ENCODE measurements at places on chromosomes 1 and 21. TPM values are rescaled to one million over a fixed set of nuclear protein-coding genes. Genes with fewer than 3 reads are reported as not detected.

DNA sequence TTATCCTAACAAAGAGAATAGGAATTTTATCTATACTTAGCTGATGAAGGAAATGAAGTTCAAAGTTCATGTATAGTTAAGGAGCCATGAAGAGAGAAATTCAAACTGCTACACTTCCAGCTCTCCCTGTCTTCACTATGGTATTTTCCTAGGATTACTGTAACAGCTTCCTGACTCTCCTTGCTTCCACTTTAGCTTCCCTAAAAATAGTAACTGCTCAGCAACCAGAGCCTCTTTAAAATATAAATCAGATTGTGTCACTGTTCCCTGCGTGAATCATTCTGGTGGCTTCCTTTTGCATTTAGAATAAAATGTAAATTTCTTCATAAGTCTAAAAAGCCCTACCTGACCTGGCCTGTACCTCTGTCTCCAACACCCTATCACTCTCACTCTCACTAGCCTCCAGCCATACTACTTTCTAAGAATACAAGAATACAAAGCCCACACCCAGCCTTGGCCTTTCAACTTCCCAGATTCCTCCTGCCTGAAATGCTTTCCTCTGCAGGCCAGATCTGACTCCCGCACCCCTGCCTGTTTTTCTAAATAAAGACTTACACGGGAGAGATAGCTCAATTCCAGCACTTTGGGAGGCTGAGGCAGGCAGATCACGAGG is 30.5 kb downstream of the OR10J1 start:
- no peak for DNase-seq

DNA sequence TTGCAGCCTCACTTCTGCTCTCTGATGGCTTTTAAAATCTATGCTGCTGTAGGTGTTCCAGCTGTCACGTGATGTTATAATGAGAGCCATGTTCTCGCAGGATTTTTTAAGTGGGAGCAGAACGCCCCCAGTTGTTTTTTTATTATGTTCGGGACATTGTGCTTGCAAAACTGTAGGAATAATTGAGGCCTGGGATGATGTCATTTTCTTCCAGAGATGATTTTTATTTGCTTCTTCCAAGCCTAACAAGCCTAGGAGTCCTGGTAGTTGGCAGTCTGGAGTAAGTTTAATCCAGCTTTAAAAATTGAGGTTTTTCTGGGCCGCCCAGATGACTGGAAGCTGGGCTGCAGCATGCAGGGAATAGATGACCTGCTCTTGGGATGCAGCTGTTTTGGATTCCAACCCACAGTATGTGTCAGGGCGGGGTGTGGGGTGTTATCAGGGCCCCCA is 34.6 kb upstream of the CHIT1 start:
- DNase-seq, result no peak

TRABD2B gene
- 1.2 TPM for total RNA-seq

C1QB gene
- 707 TPM for total RNA-seq

DNA sequence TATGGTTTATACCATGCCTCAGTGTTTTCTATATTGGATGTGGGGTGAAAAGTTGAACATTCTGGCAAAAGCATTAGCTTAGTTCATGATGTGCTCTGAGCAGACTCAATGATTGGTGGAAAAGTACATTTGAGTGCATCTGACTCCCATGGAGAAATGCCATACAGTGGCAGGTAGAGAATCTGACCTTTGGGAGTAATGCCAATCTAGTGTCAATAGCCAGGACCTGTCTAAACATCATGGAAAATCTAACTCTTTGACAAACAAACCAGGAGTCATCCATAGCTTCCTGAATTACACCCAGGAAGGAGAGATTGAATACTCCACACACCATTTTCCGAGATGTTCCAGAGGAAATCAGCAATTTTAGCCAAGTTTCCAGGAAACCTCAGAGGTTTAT is 51.0 kb downstream of the XCL1 start:
- DNase-seq, result no peak

CACNA1S gene
- 0.55 TPM for total RNA-seq

DNA sequence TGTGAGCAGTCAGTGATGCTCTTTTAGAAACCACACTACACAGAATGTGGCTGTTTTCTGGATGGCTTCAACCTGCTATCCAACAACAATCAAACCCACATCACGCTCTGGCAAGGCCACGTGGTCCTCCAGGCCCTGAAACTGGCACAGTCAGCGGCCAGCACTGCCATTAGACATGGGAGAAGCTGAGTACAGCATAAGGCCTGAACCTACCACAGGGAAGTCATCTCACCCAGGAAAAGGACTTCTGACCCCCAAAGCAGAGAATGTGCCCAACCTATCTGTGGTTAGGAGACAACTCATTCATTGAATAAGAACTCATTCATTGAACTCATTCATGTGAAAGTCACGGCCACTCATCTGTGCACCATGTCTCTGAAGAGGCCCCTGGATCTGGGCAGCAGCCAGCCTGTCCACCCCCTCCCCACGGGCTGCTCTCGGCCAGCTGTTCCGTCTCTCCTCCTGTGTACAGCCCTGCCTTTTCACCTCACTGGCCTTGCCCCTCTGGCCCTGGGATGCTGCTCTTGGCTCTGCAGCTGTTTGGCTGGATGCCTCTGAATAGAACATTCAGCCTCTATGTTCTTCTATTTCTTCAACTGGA is 41.1 kb downstream of the C1orf198 start:
- no peak for DNase-seq

- no peak for DNase-seq
These were observed 23.7 kb upstream of the AXDND1 start for GRCh38 chr1:179341943-179342547.

- DNase-seq, result no peak
These were observed 163.0 kb downstream of the ASTN1 start for GRCh38 chr1:177001556-177001955.

IGSF9 gene
- total RNA-seq, result 2.2 TPM

GRCh38 chr1:89274411-89274857 is 1.8 kb upstream of the GBP5 start:
- no peak for DNase-seq

FHL3 gene
- 22.4 TPM for total RNA-seq

SYT11 gene
- total RNA-seq, result 8.9 TPM

DNA sequence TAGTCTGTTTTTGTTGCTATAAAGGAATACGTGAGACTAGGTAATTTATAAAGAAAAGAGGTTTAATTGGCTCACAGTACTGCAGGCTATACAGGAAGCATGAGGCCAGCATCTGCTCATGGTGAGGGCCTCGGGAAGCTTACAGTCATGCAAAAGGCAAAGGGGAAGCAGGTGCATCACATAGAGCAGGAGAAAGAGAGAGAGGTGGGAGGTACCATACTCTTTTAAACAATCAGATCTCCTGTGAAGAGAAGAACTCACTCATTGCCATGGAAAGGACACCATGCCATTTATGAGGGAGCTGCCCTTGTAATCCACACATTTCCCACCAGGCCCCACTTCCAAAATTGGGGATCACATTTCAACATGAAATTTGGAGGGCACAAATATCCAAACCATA is 12.7 kb downstream of the PPP1R12B start:
- DNase-seq, result no peak

DNA sequence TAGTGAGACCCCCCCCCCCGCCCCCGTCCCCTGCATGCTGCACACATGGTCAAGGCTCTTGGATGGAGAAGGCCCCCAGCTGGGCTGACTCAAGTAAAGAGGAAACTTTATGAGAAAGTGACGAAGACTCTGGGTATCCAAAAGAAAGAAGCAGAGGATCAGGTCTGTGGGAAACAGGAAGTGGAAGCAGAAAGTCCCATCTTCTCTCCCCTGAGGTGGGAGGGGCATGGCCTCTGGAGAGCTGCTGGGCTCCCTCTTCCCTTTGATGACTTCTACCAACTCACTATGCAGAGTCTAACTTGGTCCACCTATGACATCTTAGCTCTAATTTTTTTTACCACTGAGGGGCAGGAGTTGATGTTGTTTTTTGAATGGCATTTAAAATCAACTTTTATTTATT is 42.7 kb upstream of the LIN9 start:
- no peak for DNase-seq

KRTAP12-2 gene
- total RNA-seq, result not detected

DNA sequence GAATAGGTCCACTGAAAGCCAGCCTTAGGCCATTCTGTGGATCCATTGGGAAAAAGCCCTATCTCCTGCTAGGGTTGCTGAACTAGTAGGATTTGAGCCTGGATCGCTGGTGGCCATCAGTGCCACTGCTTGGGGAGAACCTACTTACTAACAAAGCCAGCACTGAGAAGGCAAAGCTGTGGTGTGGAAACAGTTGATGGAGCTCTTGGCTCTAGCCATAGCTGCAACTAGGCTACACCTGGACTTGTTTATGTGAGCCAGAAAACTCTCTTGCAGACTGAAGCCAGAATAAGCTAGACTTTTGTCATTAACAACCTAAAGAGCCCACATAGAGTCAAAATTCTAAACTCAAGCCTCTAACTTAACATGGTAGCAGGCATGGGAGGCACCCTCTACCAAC is 20.7 kb downstream of the DAB1 start:
- DNase-seq, result no peak

DNA sequence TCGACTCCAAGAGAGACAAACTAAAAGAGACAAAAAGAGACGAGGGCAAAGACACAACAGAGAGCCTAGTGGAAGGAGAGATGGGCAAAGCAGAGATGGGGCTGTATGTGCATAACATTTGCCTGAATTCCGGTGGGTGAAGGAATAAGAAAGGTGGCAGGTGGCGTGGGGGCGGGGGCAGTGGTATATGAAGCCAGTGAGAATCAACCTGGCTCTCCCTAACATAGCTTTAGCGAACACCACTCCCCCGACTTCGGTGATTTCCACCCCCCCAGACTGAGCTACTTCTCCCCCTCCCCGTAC is 1.1 kb downstream of the INKA2 start:
- no peak for DNase-seq

DNA sequence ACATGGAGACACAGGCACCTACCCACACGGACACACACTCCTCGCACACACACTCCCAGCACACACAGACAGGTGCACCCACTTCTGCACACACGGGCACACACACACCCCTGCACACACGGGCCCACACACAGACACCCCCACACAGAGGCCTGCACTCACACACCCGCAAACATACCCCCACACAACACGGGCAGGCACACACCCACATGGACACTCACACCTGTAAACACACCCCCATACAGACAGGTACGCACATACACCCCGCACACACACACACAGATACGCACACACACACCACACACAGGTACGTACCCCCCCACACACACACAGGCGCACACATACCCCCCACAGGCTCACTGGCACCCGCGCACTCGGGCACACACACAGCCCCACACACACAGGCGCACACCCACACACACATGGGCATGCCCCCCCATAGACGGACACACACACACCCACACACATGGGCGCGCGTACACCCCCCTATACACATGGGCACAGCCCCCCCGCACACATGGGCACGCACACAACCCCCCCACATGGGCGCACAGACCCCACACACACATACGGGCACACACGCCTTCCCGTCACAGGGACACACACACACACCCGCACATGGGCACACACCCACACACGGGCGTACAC is 6.1 kb downstream of the ATAD3A start:
- DNase-seq, result no peak

APOBEC4 gene
- not detected for total RNA-seq

- no peak for DNase-seq
These were observed 65.1 kb downstream of the LHX9 start for GRCh38 chr1:197982256-197982655.

GRCh38 chr1:60599574-60599973 is 482.8 kb upstream of the NFIA start:
- no peak for DNase-seq

GRCh38 chr1:165138960-165139359 is 217.6 kb downstream of the LMX1A start:
- no peak for DNase-seq

DNA sequence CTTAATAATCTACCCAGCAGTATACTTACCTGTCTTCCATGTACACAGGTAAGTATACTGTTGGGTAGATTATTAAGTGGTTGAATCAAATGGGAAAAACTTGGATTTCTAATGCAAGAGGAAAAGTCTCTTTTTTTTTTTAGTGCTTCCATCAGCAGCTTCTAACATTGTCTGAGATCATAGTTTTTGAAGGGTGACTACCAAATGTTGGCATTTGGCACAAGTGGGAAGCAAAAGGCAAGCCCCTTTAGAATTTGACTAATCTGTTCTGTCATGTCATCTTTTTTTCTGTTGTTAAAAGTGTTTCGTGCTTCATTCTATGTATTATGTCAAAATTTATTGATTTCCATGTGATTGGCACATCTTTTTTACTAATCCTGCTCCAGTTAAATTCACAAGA is 547 bp downstream of the FMO1 start:
- DNase-seq, result no peak
